ENCODE measurements at places on chromosomes 7 and 10.

DNA sequence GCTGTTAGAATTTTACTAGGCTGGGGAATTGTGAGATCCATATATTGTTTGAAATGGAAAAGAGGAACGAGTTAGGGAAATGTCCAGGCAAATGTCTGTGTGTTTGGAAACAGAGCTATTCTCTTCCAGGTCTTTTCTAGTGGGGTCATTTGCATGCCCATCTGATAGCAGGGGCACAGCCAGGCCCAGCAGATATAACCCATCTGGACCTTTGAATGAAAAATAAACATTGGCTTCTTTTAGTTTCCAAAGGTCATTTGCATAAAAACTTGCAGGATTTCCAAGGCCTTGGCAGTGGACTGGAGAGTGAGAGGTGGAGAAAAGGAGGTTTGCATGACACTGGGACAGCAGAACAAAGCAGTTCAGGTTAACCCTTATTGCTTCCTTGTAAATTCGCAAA lies 188.0 kb upstream of the GPR26 start:
- DNase-seq, result no peak

DNA sequence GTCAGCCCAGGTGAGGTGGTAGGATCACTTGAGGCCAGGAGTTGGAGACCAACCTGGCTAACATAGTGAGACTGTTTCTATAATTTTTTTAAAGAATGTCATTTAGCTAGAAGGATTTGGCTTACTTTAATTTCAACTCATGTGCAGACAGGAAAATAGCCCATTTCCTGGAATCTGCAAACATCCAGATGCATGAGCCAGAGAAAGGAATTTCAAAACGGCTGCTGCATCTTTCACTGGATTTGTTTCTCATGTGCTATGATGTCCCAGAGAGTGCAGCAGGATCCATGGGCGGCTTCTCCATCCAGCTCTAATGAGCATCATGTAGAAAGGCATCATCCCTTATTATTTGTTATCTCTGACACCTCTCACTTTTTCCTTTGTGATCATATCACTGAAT lies 149.3 kb downstream of the GALNT17 start:
- no peak for DNase-seq

GRCh38 chr7:156115582-156115981 lies 303.3 kb upstream of the SHH start:
- DNase-seq, result no peak

DNA sequence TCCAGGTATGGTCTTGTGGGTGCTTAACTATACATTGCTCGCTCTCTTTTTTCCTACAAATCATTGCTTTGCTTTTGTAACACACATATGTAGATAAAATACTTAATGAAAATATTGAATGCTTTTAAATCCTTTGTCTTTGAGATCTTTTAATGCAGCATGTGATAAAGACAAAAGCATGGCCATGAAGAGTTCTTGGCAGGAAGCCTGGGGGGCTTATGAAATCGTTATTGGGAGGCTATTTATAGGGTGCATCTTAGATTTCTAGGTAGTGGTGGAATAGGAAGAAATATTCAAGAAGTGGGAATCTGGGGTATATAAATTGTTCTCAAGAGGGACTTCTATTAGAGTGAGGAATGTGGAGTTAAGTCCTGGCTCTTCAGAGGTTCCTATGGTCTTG lies 21.9 kb downstream of the UBE2D1 start:
- no peak for DNase-seq

GRCh38 chr7:22230238-22230637 lies 126.7 kb downstream of the RAPGEF5 start:
- no peak for DNase-seq

DNA sequence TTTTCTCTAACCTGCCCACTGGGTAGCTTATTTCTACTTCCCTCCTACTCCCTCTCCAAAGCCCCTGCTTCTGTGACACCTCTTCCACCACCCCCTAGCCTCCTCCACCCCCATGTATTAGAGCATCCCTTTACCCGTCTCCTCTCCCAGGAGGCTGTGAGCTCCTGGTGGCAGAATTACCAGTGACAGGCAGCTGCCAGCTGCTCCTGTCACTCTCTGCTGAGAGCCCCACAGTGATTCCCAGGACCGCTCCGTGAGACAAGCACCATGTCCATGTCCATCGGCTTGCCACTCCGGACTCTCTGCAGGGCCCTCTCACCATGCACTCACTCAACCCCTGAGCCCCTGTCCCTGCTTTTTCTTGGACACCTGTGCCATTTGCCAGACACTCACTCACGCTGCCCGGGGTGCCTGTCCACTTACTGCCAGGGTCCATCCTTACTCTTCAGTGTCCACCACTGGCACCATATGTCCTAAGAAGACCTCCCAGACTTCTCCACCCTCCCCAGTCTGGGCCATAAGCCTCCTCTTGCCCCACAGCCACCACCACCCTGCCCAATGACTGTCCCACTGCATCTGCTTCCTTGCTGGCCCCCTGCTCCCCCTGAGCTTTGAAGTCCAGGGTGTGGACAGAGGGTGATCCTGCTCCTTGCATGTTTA lies 9.8 kb downstream of the WDFY4 start:
- DNase-seq, result no peak

DNA sequence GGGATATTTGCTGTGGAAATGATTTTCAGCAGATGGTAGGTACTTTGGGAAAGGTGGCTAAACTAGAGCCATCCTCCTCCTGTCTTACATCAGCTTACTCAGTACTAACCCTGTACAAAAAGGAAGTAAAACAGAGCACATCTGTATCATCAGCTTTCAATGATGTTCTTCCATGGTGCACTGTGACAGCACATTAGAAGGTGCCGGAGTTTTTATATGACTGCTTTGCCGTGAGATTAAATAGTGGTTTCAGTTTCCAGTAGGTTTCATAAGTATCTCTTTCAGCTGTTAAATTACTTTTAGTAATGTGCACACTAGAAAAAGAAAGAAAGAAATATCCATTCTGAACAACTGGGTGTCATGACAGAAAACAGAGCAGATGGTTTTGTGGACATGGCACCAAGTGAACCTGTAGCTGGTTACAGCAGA lies 86.5 kb downstream of the ARID5B start:
- DNase-seq, result no peak

- no peak for DNase-seq
Measured at GRCh38 chr7:27124902-27125689, 5.5 kb downstream of the HOXA4 start.

- DNase-seq, result no peak
Measured at GRCh38 chr7:106874076-106874475, 9.0 kb downstream of the PIK3CG start.
